ENCODE measurements at places on chromosomes 5 and 9.

- no peak for DNase-seq
Measured at GRCh38 chr9:22030101-22030598, 21.0 kb upstream of the CDKN2B start.

GRCh38 chr5:148209151-148209770 lies 6.4 kb downstream of the SPINK6 start:
- DNase-seq, result no peak

- DNase-seq, result no peak
Measured at GRCh38 chr5:141855265-141856036, 22.8 kb downstream of the PCDH1 start.

DNA sequence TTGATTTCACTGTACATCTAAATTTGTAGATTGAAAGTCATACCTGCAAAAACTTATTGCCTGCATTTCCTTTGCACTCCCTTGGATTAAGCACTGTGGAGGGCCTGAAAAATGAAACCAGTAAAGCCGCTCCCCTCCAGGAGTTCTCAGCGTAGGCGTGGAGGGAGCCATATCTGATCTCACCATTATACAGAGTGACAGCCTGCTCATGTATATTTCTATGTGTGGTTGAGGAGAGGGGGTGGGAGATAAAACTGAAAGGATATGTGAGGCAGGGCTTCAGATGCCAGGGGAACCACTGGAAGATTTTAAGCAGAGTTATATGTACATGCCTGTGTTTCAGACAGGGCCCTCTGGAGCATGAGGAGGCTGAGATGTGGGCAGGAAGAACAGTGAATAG lies 303.0 kb downstream of the MSX2 start:
- DNase-seq, result no peak

GRCh38 chr9:137275588-137276472 lies 1.7 kb upstream of the TOR4A start:
- DNase-seq, result no peak

DNA sequence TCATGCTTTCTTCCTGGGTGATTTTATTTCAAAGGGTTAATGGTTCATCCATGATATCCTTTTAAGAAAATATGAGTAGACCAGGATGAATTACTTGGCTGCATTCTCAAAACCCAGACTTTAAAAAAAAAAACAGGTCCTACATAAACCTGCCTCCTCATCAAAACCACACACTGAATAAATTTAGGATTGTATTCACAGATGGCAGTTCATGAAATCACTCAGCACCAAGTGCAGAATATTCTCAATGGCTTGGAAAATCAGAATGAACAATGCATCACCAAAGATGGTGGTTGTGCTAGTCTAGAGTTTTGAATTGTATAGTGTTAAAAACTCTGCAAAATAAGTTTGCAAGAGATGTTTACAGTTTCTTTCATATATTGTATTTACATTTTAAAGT lies 145.4 kb upstream of the GRAMD2B start:
- no peak for DNase-seq

DNA sequence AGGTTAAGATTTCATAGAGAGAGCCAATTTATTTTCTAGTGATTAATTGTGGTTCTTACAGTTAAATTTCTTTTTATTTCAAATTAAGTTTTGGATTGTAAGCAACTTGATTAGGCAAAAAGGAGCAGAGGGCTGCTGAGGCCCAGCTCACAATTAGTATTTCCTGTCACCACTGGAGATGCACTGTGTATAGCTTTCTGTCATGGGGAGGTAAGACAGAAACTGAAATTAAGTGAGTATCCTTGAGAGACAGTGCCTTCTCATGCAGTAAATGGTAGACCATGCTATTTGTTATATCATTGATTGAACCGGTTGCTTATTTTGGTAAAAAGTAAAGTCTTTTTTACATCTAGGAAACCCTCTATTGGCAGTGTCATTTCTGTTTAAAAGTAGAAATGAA lies 190.7 kb downstream of the CCDC171 start:
- no peak for DNase-seq

DNA sequence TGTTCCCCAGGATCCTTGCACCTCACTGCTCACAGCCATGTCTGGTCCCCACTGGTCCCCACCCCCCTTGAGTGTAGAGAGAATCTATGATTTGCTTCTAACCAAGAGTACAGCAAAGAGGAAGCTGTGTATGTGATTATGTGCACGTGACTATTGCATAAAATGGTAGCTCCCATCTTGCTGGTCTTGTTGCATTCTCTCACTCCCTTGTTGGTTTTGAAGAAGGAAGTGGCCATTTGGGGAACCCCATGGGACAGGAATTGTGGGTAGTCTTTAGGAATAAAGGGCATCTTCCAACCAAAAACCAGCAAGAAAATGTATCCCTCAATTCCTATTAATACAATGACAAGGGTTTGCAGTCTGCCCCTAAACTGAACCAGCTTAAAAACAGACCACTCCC lies 5.2 kb upstream of the FCN2 start:
- no peak for DNase-seq

DNA sequence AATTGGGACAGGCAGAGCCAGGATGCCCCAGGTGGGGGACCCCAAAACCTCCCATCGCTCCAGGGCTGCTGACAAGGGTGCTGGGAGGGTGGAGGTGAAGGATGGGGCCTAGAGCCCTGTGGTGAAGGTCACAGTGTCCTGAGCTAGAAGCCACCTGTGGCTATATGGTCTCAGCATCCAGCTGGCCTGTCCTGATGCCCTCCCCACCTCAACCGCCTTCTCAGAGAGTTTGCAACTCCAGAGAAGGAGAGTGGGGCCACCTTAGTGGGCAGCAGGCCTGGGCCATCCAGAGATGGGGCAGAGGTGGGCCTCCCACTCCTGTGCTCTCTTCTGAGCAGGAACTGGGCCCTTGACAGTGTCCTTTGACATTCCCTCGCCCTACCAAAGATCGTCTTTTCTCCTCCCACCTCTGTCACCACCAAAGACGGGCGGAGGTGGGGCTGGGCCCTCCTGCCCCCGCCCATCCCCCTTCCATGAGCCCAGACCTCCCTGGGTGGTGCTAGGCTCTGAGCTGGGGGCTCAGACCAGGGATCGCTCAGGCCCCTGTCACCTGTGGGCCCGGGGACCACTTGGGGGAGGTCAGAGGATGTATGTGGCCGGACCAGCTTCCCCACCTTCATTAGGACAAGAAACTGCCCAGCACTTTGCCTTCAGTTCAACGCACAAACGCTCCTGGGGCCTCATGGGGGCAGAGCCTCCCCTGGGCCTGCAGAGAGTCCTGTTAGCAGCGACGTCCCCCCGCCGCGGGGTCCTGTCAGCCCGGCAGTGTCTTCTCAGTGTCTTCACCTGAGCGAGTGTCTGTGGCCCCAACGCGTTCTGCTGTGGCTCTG lies 10.0 kb upstream of the DOLPP1 start:
- no peak for DNase-seq

GRCh38 chr5:139061856-139062255 lies 136.3 kb downstream of the SIL1 start:
- DNase-seq, result no peak

DNA sequence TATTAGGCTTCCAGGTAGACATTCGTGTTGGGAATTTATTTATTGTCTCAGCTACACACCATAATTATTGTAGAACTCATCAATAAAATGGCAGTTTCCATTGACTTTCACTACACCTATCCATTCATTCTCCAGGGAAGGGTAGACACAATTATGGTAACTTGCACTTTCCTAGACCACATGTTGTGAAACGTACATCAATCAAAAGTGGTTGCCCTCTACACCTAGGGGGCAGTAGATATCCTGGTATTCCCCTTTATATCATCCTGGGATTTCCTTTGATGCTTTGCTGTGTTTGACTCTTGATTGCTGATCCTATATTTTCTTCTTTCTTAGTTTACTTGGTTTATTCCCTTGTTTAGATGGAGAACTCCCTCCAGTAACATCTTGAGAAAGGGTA lies 47.9 kb downstream of the ADGRV1 start:
- no peak for DNase-seq

- no peak for DNase-seq
Measured at GRCh38 chr5:32103521-32103920, 70.6 kb downstream of the GOLPH3 start.

DNA sequence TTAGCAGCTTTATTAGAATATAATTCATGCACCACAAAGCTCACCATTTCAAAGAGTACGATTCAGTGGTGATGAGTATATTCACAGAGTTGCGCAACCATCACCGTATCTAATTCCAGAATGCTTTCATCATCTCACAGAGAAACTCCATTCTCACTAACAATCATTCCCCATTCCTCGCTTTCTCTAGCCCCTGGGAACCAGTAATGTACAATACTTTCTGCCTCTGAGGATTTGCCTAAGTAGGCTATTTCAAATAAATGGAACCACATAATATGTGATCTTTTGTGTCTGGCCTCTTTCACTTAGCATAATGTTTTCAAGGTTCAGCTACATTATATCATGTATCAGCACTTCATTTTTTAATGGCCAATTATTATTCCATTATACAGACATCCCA lies 145.1 kb upstream of the ADAMTS16 start:
- DNase-seq, result no peak

DNA sequence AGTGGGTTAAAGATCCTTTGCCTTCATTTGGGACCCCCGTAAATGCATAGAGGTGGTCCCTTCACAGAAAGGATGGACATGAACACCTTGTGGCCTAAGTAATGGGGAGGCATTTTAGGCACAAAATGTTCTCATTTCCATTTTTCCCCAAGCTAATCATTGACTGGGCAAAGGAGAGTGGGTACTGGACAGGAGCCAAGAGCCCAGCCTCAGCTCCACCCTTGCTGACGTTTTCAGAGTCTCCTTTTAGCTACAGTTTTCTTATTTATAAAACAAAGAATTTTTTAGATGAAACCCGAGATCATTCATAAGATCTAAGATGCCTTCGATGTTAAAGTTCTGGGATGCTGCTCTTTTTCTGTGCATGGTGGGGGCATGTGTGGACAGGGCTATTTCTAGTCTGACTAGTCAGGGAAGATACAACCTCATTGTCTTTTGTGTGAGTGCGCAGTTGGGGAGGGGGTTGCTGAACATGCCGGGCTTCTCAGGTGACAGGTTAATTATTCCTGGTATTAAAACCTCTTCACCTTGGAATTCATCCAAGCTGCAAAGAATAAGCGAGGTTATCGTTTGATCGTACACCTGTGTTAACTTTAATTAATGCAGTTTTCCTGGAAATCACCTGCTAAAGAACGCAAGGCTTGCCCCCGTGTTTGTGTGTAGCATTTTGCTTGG lies 48.4 kb downstream of the ADAMTS16 start:
- no peak for DNase-seq

DNA sequence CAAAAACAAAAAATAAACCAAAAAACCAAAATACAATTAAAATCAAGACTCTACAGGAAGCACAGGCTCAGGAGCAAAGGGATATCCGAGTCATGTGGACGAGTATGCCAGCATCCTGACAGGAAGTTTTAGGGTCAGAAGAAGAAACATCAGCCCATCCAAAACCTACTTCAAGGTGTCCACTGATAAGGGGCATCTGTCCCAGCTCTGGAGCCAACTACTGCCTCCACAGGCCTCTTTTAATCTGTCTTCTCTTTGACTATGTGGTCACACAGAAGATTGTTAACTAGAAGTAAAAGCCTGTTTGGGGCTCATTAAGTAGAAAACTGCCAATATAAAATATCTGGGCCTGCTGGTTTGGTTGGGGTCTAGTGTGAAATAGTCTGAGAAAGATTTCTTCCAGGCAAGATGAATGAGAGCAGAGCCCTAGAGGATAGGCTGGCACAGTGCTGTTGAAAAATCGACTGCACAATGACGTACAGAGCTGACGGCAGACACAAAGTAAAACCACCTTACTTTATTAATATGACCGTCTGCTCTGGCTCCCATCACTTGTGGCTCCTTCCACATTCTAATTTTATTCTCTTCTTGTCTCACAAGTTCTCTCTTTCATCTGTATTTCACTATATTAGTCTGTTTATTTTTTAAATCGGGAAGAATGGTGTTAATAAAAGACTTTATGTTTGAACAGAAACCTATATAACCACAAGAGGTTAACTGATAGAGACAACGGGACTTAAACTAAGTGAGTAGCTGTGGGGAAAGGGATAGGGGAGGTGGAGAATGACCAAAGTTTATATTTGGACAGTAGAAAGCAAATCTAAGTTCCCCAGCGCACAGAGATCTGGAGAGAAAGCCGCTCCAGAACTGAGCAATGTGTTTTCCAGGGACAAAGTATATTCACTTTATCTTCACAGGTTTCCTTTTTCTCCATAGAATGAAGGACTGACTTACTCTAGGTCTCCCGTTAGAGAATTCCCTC lies 22.9 kb upstream of the MSH3 start:
- no peak for DNase-seq

DNA sequence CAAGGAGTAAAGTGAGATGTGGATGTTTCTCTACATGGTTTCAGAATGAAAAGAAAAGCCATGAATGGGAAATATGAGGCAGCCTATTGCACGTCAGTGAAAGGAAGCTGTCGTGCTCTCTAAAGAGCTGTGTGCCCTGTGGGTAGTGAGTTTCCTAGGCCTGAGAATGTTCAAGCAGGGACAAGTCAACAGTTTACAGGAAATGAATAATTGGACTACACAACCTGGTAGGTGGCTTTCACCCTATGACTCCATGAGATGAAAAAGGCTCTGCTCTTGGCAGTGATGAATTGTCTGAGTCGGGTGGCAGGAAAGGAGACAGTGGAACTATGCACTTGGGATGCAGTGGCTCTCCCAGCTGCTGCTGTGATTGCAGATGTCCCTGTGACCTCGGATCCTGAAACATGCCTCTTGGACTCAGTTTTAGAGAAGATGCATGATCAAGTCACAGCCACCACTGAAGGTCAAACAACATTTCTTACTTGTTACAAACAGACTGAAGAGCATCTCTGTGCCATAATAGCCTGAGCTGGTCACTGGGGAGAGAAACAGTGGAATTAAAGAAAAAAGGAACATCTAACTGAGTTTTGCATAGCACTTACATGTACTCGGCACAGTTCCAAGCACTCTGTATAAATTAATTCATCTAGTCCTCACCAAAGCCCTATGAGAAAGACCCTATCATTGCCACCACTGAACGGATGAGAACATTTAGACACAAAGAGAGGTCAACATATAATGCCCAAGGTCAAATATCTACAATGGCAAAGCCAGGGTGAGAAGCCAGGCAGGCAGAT lies 293.7 kb downstream of the SPOCK1 start:
- DNase-seq, result no peak
